ENCODE measurements at places on chromosomes 16 and 17.

GRCh38 chr16:67529582-67530012, 968 bp downstream of the RIPOR1 start:
- no peak for DNase-seq

GRCh38 chr17:19016297-19016696, 11.7 kb upstream of the FAM83G start:
- DNase-seq: no peak

GRCh38 chr17:75641343-75641742, 8.1 kb downstream of the SMIM5 start:
- no peak for DNase-seq

- no peak for DNase-seq
Observed at GRCh38 chr17:2083613-2084035, 28.7 kb downstream of the HIC1 start.

- no peak for DNase-seq
Observed at GRCh38 chr16:1786242-1787055, 3.7 kb downstream of the NUBP2 start.

GRCh38 chr16:62170642-62171041, 134.4 kb upstream of the CDH8 start:
- no peak for DNase-seq

DNA sequence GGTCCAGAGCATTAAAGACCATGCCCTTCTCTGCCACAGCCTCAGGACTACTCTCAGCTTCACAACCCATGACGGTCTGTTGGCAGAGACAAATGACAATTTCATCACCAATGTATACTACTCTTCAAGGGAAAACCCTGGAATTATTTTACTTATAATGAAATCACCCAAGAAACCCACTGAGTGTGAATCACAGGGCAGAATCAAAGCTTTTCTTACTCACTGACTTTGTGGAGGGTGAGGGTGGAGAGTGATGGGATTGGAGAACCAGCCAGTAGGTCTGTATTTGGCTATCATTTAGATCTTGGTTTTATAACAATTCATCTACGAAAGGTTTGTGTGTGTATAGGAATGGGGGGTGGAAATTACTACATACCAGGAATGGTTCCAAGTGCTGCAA, 442.6 kb downstream of the SHISA9 start:
- DNase-seq: no peak

- DNase-seq: no peak
Observed at GRCh38 chr17:14316126-14316832, 15.4 kb downstream of the HS3ST3B1 start.

- DNase-seq: no peak
Observed at GRCh38 chr17:32185875-32186274, 43.6 kb downstream of the RHOT1 start.

DNA sequence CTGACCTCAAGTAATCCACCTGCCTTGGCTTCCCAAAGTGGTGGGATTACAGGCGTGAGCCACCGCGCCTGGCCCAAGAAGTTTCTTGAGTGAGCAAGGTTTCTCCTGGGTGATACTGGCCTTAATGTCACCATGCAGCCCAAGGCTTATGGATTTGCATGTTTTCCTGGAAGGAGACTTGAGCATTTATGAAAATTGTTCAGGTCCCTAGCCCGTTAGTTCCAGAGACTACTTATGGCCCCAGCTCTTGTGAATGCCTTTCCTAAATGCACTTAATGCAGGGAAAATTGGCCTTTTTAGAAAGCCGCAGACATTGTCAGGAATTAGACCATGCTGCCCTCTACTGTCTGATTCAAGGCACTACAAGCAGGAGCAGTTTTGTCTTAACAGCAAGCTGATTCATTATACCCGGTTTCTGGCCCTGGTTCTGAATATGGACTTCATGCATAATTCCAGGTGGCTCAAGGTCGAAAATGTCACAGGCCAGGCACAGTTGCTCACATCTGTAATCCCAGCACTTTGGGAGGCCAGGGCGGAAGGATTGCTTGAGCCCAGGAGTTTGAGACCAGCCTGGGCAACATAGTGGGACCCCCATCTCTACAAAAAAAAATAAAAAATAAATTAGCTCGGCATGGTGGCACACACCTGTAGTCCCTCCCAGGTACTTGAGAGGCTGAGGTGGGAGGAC, 91.3 kb downstream of the SNX29 start:
- DNase-seq: no peak

GRCh38 chr16:22648941-22649340, 138.2 kb downstream of the NPIPB5 start:
- no peak for DNase-seq

GRCh38 chr17:43958748-43959352, 5.1 kb upstream of the PYY start:
- no peak for DNase-seq

DNA sequence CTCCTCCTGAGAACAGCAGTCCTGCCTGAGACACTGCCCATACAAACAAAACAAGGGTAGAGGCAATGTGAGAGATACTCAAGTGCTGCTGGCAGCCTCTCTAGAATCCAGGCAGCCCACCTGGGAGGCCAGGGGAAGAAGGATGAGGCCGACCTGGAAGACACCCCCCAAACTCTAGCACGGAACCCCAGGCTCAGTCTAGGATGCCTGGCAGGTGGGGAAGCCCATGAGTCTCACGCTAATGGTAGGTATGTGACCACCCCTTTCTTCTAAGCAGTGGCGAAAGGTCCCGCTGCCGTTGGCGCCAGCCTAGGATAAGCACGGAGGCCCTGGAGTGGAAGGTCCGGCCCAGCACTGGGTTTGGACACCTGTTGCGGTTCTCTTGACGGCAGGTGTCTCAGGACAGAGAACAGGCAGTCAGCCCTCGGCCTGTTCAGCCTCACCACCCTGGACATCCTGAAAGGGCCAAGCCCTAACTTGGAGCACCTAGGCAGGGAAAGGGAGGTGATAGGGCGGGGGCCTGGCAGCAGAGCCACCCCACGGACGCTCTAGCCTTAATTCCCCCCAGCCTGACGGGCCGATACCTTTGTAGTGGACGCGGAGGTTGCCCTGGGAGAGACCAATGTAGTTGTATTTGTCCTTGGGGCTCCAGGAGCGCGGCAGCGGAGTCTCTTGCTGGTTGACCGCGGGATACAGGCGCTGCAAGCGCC, 487 bp downstream of the RANBP10 start:
- DNase-seq: no peak

- no peak for DNase-seq
Observed at GRCh38 chr17:57694051-57694450, 51.0 kb downstream of the CCDC182 start.

- DNase-seq: no peak
Observed at GRCh38 chr17:58694826-58695225, 2.4 kb downstream of the RAD51C start.

- DNase-seq: no peak
Observed at GRCh38 chr16:67161595-67162058, 1.9 kb downstream of the FBXL8 start.

GRCh38 chr16:85601272-85601639, 11.9 kb upstream of the GSE1 start:
- DNase-seq: no peak

GRCh38 chr17:37392024-37392590, 14.5 kb downstream of the ACACA start:
- DNase-seq: no peak

DNA sequence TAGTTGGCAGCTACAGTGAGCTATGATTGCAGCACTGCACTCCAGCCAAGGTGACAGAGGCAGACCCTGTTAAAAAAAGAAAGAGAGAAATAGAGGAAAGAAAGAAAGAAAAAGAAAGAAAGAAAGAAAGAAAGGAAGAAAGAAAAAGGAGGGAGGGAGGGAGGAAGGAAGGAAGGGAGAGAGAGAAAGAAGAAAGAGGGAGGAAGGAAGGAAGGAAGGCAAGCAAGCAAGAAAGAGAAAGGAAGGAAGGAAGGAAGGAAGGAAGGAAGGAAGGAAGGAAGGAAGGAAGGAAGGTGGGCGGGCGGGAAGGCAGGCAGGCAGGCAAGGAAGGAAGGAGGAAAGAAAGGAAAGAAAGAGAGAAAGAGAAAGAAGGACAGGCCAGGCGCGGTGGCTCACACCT, 1.0 kb upstream of the SCNN1G start:
- DNase-seq: no peak

DNA sequence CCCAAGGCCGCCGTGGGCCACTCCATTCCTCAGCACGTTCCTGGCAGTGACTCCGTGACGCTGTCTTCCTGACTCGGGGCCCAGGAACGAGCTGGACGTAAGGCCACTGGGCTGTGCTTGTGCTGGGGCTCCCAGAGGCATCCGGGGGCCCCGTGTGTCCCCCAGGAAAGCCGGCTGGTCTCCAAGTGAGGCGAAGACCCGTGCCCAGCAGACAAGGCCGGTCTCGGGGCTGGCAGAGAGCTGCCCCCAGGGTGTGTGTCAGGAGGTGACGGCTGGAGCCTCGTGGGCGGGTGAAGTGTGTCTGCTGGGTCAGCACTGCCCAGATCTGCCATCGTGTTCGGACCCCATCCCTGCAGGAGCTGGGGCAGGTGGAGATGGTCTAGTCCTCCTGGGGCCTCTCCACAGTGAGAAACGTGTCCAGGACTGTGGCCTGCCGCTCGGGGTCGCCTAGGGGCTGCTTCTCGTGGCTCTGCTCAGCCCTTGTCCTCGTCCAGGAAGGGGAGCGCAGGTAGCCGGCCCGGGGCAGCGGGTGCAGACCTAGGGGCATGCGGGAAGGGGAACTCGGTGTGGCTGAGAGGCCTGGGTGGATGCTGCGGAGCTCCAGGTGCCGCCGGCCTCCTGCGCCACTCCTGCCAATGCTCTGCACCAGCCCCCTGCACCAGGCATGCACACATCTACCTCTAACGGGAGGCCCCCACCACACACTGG, 13.1 kb downstream of the DBNDD1 start:
- no peak for DNase-seq

DNA sequence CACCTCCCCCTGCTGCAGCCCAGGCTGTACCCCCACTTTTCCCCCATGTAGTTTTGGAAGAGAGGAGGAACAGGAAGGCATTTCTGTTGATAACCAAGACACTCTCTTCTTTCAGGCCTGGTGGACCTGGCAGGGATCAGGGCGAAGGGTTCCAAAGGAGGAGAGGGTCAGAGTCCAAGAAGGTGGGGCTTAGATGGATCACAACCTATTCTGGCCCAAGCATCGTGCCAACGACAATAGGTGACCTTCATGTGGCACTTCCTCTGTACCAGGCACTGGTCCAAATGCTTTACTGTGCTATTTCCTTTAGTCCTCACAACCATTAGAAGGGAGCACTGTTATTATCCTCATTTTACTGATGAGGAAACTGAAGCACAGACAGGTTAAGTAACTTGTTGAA, 84.3 kb downstream of the TMEM132E start:
- no peak for DNase-seq

- no peak for DNase-seq
Observed at GRCh38 chr17:17814162-17815061, 22.4 kb downstream of the SREBF1 start.

DNA sequence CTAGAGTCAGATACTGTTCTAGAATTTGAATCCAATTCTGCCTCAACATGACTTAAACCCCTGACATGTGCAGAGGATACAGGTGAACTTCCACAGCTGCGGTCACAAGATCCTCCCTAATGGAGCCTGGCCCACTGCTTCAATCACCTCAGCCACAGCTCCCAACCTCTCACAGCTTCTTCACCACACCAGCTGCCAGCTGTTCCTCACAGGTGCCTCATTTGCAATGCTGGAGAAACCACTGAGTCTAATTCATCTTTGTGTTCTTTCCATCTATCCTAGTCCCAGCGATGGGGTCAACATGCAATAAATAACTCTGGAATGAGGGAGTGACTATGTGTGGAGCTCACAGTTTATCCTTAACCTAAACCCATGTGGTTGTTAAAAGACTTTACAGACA, 72.0 kb upstream of the MAF start:
- no peak for DNase-seq

DNA sequence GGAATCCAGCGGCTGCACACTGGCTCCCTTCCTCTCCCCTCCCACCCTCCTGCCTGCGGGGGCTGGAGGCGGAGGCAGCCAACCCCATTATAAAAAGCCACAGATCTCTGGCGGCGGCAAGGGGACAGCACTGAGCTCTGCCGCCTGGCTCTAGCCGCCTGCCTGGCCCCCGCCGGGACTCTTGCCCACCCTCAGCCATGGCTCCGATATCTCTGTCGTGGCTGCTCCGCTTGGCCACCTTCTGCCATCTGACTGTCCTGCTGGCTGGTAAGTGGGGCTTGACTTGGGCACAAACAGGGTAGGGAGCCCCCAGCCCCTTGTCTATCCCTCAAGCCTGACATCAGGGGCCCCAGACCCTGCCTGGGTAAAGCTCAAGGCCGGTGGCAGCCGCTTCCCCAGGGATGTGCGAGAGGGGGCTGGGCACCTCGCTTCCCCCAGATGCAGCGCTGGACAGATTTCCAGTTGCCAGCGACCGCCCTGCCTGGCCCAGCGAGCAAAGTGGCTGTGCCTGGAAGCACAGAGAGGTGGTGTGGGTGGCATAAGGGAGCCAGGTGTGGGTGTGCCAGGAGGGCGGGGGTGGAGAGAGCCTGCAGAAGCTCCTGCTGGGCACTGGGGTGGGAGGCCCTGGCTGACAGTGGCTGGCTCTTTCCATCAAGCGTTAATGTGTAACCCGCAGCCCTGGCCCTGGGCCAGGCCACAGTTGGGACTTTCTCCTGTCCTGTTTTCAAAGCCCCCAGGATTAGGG, at the start of gene CX3CL1:
CX3CL1 (plus strand) TSS at position 119 of the 745 bp plus-strand sequence; CDS start at position 198, 79 bp downstream.
- DNase-seq: no peak

DNA sequence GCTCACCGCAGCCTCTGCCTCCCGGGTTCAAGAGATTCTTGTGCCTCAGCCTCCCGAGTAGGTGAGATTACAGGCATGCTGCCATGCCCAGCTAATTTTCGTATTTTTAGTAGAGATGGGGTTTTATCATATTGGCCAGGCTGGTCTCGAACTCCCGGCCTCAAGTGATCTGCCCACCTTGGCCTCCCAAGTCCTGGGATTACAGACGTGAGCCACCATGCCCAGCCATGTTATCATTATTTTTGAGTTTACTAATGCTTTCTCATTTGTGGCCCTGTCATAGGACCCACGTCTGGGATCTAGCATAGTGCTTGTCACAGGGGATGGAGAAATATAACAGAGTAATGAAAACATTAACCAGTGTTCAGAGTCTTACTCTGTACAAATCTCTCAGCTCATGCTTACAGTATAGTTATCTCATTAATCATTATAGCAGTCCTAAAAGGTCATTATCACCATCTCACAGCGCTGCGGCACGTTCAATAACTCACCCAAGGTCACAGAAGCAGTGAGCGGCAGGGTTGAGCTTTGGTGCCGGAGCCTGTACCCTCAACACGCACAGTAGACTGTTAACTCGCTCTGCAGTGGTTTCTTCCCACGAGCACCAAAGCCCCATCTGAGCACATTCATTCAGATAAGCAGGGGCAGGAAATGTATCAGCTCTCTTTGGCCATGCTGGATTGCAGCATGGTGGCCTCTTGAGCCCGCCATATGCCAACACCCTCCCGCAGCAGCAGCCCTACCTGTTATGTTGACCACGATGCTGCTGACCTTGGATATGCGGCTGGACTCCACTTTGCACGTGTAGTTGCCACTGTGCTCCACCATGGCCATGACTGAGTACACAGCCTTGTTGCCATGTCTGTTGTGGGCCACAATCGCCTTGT, 21.4 kb downstream of the PECAM1 start:
- no peak for DNase-seq

GRCh38 chr17:44804302-44805089, 25.6 kb downstream of the GJC1 start:
- DNase-seq: no peak

GRCh38 chr17:82120148-82120547, 22.1 kb upstream of the FASN start:
- DNase-seq: no peak
